ENCODE measurements at places on chromosomes 4 and X.

GRCh38 chr4:41964401-41964800 lies 17.2 kb upstream of the DCAF4L1 start:
- no peak for DNase-seq

- DNase-seq = no peak
Measured at GRCh38 chr4:173511787-173512361, 18.2 kb downstream of the HAND2 start.

DNA sequence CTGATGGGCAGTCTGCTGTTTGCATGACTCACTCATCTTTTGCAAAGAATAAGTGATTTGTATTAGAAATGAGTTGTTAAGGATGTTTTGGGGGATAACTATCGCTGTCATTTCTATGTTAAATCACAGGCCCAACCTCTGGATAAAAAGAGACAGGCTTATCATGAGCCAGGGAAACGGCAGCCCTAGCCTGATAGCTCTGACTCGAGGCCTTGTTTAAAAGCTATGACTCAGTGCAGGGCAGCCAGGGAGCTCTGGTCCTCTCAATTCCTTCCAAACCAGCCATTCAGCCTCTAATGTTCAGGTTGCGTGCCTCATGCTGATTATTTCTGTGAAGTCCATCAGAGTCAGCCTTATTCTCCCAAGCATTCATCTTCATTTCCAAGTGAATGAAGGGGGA lies 305.9 kb upstream of the HAND2 start:
- DNase-seq = no peak

- no peak for DNase-seq
Measured at GRCh38 chr4:175773566-175773965, 38.5 kb downstream of the GPM6A start.

- DNase-seq = no peak
Measured at GRCh38 chrX:150456941-150457340, 93.8 kb downstream of the MAMLD1 start.

GRCh38 chrX:29851857-29852605 lies 363.3 kb upstream of the MAGEB2 start:
- no peak for DNase-seq

DNA sequence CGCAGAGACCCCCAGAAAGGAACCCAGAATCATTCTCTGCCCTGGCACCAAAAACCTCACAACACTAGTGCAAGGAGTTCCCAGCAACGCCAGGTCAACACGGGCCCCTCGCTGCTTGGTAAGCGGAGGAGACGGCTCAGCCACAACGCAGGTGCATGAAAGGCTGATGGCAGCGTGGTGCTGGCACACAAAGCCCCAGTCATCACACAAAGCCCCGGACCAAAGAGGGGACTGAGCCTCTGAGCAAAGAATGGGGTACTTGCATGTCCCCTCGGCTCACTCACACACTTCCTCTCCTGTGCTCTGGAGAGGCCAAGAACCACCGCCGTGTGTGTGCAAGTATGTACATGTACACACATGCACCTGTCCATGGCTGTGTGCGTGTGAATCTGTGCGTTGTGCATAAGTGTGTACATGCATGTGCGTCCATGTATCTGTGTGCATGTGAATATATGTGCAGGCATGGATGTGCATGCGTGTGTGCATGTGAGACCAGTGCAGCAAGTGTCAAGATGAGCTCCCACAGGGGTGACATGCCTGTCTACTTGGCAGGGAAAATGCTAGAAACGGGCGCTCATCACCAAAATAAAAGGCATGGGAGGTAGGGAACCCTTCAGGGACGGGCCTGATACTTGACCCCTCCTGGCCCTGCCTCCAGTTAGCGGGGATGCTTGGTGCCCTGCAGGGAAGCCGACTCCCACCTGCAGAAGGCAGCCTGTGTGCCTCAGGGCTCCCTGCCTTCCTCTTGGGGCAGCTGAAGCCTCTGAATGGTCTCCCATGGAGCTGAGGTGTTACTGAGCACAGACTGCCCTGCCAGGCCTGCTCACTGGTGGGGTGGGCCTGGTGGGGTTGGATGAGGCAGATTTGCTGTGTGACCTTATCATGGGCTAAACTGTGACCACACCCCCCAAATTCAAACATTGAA lies 60.4 kb downstream of the ZFYVE28 start:
- DNase-seq = no peak

DNA sequence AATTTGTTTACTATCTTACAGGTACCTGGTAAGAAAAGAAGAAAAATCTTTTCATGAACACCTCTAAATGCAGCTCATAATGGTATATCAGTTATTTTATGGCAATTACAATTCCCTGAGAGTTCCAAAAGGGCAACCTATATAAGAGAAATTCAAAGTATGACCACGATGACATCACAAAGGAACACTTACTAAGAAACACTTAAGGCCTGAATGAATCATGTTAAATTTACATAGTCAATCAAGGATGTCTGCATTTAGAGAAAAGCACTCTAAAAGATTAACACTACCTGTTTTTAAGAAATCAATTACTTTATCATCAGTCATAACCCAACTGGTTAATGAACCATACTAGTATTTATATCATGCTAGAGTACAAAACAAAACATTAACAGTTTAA lies 63.9 kb downstream of the LCORL start:
- no peak for DNase-seq

- DNase-seq = no peak
Measured at GRCh38 chr4:136867465-136867864, 664.8 kb downstream of the PCDH18 start.

- DNase-seq = no peak
Measured at GRCh38 chr4:121733942-121734341, 31.0 kb downstream of the SMIM43 start.

DNA sequence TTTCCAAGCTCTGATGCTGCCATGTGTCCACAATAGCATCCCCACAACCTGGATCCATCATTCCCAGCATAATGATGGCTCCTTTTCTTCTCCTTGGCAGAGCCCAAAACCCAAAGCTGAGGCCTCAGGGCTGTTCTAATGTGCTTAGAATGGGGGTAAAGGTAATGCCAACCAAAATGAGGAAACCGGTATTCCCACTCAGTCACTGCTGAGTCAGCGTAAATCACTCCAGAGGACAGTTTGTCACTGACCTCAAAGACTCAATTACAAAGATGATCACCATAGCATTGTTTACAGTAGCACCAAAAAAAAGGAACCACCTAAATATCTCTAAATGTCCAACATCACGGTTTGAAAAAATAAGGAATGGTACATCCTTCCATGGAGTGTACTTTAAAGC lies 41.2 kb downstream of the OTOP1 start:
- DNase-seq = no peak

GRCh38 chrX:121987163-121987562 lies 939.8 kb downstream of the GLUD2 start:
- DNase-seq = no peak

- DNase-seq = no peak
Measured at GRCh38 chr4:61335241-61335763, 135.2 kb downstream of the ADGRL3 start.

DNA sequence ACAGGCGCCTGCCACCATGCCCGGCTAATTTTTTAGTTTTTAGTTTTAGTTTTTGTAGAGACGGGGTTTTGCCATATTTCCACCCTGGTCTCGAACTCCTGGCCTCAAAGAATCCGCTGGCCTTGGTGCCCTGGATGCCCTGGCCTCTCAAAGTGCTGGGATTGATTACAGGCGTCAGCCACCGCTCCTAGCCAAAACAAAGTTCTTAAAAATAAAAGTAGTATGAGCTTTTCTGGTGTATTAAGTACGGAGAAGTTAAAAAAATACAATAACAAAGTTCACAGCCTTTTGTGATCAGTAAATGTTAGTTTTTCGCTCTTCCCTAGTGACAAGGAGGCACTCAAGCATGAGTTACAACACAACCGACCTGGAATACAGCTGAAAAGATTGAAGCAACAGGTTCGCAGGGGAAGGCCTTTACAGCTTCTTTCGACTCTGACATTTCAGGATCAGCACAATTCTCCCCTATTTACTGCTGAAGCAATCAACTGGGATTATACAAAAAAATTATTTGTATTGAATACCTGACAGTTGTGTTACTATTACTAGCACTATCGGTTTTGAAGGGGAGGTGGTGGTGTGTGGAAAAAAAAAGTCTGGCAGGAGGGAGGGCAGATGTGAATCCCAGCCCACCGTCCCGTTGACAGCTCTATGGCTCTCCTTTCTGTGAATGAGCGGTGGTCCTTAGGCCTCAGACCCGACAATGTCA lies 893 bp upstream of the METAP1 start:
- DNase-seq = no peak

DNA sequence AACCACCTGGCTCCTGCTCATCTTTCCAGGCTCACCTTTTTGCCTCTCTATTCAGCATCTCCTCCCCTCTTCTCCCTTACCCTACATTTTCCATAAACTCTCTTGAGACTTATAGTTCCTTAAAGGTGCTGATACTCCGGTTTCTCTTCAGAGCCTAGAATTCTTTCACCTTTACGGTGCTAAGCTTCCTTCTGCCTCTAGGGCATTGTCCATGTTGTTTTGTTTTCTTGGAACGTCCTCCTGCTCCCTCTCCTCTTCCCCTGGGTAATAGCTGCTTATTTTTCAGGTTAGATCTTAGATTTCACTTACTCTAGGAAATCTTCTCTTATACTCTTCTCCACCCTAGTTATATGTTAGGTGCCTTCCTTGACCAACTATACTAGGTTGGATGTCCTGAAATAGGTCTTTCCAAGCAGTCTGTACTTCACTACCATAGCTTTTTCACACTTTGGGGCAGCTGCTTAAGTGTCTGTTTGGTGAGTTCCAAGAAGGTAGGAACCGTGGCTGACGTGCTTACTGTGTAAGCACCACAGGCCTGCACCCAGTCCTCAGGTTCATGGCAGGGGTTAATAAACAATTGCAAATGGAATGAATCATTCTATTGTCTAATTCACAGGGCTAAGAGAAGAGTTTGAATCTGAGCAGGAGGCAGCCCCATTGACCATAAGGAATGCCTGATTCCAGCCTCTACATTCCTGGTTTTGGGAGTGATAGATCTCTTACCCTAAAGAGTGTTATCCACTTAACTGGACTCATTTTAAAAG lies 227.5 kb downstream of the MGST2 start:
- no peak for DNase-seq

Data from hippocampal formation (tissue), 2 donors.